ENCODE measurements at places on chromosomes 11 and 22.

DNA sequence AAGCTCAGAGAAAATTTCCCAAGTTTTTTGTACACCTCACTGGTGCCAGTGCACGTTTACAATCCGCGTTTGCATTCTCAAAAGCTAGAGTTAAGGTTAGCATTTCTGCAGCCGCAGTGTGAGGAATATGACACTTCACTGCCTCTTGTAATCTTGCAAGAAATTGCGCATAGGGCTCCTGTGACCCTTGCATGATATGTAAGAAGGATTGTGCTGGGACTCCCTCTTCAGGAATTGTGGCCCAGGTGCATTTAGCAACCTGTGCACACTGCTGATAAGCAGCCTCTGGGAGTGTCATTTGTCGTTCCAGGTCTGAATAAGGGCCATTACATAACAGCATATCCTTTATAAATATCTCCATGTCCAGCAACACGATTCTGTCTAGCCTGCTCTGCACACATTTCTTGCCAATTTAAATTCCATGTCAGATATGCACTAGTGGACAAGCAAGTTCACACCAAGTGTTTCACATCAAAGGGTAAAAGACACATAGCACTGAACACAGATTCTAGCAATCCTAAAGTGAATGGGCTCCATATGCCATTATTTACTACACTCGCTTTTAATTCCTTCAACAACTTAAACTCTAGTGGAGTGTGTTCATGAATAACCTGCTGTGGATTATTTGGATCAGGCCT lies 69.2 kb upstream of the INCENP start:
- peak; percentile 16 for DNase-seq

- peak; percentile 24 for DNase-seq
Measured at GRCh38 chr11:18171377-18172000, 1.1 kb upstream of the MRGPRX4 start.

GRCh38 chr11:35680506-35680905 lies 17.9 kb downstream of the TRIM44 start:
- no peak for DNase-seq

GRCh38 chr11:33500861-33501479 lies 199.7 kb downstream of the C11orf91 start:
- peak; percentile 73 for DNase-seq

- DNase-seq: no peak
Measured at GRCh38 chr22:28448625-28449024, 231.0 kb downstream of the TTC28 start.

GRCh38 chr22:39503630-39504029 lies 1.5 kb downstream of the MIEF1 start:
- no peak for DNase-seq

GRCh38 chr22:35306350-35306967 lies 6.8 kb downstream of the TOM1 start:
- DNase-seq: no peak

DNA sequence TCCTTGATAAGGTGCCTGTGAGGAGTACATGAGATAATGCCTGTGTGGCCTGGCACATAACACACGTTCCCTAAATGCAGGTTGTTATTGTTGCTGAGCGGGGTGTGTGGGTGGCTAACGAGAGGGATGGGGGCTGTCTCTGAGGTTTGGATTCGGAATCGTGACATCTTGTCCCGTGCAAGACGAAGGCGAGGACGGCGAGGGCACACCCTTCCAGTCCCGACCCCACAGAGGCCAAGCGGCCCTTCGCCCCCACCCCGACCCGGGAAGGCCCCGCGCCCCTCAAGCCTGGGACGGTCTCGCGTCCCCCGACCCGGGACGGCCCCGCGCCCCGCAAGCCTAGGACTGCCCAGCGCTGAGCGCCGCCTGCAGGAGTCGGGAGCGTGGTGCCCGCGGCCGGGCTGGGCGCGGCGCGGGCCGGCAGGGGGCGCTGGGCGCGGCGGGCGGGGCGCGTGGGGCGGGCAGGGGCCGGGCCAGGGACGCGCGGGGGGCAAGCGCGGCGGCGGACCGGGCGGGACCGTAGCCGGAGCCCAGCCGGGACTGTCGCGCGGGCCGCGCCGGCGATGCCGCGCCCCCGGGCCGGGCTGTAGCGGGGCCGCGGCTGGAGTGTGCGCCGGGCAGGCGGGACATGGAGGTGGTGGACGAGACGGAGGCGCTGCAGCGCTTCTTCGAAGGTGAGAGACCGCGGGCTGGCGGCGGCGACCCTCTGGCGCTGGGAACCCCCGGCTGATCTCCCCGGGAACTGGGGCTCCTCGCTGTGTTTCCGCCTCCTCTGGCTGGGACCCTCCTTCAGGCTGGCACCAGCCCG lies at the start of gene MYRF:
MYRF (plus strand) TSS at position 520 of the 808 bp plus-strand sequence; CDS start at position 629, 109 bp downstream.
- peak; percentile 57 for DNase-seq

- no peak for DNase-seq
Measured at GRCh38 chr11:120625565-120625964, 114.0 kb downstream of the GRIK4 start.

DNA sequence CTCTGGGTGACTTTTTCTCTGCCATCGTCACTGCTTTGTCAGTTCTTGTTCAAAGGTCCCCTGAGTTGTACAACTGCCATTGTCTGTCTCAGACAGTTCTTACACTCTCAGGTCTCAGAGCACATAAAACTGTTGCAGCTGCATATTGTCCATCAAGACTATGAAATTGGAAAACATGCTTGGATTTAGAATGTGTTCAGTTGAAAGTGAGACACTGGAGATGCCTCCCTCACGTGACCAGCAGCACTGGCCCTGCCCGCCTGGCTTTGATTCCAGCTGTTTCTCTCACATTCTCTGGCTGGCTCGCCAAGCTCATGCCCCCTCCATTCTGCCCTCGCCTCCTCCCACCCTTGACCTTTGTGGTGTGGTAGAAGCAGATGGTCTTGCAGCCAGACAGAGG lies 244.2 kb downstream of the NTM start:
- DNase-seq: no peak

DNA sequence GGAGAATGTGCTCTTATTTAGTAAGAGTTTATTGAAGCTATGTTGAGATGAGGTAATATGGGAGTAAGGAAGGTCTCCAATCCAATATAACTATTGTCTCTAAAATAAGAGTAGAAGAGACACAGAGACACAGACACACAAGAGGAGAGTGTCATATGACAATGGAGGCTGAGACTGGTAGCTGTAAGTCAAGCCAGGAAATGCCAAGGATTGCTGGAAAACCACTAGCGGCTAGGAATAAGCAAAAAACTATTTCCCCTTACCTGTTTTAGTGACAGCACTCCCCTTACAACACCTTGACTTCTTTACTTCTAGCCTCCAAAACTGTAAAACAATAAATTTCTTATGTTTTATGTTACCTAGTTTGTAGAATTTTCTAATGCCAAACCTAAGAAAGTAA lies 1652.8 kb downstream of the LRRC4C start:
- DNase-seq: no peak

- no peak for DNase-seq
Measured at GRCh38 chr11:1070594-1071462, 3.8 kb upstream of the MUC2 start.

- DNase-seq: no peak
Measured at GRCh38 chr11:64098318-64098831, 62.6 kb downstream of the FLRT1 start.

DNA sequence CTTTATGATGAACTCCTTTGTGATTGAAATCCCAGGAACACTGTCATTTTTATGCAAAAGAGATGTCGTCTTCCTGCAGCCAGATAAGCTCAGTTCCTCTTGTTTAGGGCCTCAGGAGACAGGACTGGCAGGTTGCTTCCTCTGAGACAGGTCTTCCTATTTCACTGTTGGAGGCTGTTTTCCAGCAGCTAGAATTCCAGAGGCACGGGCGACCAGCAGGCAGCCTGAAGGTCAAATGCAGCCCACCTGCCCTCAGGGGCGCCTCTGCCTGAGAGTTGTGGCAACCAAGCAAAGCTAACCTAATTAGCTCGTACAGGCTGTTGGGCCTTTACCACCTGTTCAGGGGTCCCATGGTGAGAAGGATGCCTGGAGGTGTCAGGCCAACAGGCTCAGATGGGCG lies 22.3 kb downstream of the SLC6A5 start:
- no peak for DNase-seq

DNA sequence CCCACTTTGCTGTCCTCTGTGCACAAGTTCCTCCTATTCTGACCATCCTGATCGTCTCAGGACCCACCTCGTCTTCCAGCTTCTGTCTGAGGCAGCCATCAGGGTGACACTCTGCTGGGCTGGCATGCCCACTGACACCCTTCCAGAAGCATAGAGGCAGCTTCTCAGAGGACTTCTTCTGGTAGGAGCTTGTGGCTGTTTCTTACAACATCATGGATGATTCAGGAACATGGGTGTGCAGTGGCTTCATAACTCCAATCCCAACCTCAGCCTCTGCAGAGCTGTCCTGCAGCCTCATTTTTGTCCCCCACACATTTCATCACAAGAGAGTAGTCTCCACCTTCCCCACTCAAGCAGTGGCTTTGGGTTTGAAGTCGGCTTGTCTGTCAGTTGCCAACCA lies 20.9 kb upstream of the CTR9 start:
- DNase-seq: no peak

DNA sequence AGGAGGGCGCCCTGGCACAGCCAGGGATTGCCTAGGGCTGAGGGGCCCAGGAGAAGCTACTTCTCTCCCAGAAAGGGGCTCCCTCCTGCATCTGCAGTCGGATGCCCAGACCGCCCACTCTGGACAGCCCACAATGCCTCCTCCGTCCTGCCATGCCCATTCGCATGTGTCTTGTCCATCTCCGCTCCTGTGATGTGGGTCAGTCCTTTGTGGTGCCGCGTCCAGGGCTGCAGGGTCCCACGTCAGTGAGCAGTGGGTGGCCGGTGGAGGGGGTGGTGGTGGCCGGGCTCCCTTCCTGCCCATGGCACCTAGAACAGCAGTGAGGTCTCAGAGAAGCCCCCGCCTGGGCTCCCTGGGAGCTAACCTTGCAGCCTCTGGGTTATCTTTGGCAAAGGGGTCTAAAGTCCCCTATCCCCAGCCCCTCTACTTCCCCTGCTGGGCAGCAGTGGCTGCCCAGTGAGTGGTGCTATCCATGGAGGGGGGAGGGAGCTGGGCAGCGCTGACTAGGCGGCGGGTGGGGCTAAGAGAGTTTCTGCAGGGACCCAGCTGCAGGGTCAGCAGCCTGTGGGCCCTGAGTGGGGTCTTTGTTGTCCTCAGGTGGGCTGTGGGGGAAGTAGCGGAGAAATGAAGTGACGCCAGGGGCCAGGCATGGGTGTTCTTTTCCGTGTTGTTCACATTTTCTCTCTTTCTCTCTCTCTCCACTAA lies 41.1 kb downstream of the KCNC1 start:
- no peak for DNase-seq

- DNase-seq: no peak
Measured at GRCh38 chr11:1655168-1656060, 25.8 kb downstream of the KRTAP5-5 start.

- DNase-seq: no peak
Measured at GRCh38 chr11:83862691-83863090, 576.5 kb upstream of the CCDC90B start.

DNA sequence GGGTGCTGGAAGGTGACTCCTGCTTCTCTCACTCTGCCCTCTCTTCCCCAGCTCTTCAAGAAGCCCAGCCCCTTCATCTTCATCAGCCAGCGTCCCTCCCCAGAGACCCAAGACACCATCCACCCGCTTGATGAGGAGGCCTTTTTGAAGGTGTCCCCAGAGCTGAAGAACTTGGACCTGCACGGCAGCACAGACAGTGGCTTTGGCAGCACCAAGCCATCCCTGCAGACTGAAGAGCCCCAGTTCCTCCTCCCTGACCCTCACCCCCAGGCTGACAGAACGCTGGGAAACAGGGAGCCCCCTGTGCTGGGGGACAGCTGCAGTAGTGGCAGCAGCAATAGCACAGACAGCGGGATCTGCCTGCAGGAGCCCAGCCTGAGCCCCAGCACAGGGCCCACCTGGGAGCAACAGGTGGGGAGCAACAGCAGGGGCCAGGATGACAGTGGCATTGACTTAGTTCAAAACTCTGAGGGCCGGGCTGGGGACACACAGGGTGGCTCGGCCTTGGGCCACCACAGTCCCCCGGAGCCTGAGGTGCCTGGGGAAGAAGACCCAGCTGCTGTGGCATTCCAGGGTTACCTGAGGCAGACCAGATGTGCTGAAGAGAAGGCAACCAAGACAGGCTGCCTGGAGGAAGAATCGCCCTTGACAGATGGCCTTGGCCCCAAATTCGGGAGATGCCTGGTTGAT lies 12.6 kb downstream of the IL10RA start:
- DNase-seq: no peak

DNA sequence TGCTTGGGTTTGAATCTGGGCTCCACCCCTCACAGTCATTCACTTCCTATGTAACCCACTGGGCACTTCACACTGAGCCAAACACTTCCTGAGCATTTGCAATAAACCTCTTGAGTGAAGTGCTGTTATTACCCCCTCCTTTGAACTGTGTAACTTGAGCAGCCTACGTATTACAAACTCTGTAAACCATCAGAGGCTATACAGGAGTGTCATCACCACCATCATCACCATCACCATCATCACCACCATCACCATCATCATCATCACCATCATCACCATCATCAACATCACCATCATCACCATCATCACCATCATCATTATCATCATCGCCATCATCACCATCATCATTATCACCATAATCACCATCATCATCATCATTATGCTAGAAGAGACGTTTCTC lies 18.4 kb downstream of the RTL6 start:
- DNase-seq: no peak

DNA sequence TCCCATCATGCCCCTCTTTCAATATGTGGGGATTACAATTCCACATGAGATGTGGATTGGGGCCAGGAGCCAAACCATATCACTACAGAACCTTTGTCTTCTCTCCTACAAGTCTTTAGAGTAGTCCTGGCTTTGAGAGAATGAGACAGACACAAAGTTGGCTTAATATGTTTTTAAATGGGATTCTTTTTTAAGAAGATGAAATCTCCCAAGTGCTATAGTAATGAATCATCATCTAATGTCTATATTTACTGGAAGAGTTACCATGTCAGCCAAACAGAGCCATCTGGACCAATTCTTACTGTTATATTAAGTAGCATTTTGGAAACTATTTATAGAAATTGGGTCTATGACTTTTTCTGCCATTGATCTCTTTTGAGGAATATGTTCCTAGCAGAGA lies 38.1 kb upstream of the CARD18 start:
- DNase-seq: peak; percentile 91

DNA sequence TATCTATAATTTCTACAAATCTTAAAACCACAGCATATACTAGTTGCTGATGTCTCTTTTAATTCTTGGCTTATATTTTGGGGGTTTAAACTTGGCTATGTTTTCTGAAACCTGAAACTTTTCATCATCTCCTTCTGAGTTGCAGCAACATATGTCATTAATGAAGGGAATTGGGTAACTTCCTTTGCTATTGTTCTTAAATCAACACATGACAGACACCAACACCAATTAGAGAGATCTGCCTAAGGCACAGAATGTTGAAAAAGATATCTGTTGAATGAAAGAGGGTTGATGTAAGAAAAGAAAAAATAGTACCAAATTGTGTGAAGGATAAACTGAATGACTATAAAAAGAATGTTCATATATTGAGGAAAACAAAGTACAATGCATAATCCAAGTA lies 10.3 kb upstream of the GAS2 start:
- DNase-seq: no peak

DNA sequence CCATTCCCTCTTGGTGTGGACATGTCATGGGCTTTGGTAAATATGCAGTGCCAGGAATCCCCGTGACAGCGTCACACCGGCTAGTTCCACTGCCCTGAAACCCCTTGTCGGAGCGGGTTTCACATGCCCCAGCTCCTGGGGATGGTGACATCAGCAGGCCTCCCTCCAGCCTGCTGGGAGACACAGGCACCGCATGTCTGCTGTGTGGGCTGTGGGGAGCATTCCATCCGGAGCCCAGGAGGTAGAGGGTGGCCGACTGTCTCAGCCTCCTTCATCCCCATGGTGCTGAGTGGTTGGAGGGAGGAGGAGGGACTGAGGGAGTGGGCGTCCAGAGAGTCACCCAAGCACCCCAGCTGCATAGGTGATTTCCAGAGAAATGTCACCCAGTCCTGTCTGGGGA lies 1161.1 kb downstream of the BRD1 start:
- peak; percentile 73 for DNase-seq
